ENCODE measurements at places on chromosomes 6 and 20.

GRCh38 chr6:41186031-41186562, 14.9 kb downstream of the TREML2 start:
- DNase-seq, result no peak

DNA sequence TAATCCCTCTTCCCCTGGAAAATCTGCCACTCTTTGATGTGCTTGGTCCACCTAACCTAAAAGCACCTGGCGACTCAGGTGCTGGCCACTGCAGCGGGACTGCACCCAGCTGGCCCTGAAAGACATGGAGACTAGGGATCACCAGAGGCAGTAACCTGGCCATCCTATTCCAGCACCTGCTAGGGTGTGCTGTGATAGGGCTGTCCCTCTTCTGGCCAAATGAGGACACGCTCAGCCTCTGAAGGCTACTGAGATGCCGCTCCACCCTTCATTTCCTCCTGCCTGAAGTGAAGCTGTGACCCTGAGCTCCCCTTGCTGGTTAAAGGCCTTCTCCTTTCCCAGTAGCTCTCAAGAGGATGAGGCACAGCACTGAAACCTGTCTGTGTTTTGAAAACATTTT, 24.4 kb downstream of the FOXC1 start:
- no peak for DNase-seq

DNA sequence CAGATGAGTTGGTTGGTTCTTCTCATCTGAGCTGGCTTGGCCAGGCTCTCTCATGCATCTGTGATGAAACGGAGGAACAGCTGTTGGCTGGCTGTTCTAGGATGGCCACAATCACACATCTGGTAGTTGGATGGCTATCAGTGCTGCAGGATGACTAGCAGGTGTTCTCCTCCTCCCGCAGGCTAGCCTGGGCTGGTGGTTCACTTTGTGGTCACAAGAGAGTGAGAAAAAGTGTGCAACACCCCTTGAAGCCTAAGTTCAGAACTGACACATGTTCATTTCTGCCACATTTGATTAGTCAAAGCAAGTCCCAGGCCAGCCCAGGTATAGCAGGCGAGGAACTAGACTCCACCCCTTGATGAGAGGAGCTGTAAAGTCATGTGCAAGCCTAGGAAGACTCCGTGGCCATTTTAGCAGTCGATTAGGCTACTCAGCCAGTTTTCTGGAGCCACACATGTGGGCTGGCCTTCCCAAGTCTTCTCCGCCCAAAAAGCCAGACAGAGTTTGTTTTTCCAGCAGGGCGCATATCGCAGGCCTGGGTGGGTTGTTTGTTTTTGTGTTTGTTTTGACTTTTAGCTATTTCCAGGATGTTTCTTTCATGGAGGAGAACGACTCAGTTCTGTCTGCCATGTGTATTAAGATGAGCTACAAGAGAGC, 120.8 kb downstream of the ISM1 start:
- DNase-seq, result no peak

- no peak for DNase-seq
Observed at GRCh38 chr20:23363257-23363649, 1.3 kb downstream of the GZF1 start.

GRCh38 chr20:41347523-41348429, 7.2 kb downstream of the LPIN3 start:
- no peak for DNase-seq

DNA sequence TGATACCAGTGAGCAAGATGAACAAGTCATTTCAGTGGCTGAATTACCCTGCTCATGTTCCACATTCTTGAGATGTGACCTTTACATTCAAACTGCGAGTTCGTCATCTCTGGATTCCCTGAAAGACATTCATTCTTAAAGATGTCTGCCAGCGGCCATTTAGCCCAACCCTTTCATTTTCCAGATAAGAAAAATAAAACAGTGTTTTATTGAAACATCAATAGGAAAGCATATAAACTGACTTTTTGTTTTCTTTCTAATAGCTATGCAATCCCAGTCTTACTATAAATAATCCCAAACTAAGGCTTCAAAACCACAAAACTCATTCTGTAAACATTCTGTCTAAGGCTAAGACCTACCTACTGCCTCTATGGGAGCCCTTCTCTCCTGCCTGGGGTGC, 134.0 kb downstream of the SAMD5 start:
- peak; percentile 67 for DNase-seq

DNA sequence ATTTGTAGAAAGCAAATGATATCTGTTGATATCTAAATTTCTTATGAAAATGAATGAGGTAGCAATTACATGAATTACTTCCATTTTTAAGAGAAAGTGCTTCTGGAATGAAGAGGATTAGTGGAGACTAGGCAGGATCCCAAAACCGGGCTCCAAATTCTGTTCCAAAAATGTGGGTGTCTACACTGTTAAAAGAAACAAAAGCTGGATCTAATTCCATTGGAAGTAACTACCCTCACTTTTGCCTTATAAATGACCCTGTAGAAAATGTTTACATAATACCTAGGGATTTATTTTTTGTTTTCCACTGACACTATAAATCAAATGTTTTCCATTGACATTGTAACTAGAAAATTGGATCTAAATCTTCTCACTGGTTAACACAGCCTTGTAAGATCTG, 454.9 kb upstream of the JARID2 start:
- DNase-seq, result no peak

DNA sequence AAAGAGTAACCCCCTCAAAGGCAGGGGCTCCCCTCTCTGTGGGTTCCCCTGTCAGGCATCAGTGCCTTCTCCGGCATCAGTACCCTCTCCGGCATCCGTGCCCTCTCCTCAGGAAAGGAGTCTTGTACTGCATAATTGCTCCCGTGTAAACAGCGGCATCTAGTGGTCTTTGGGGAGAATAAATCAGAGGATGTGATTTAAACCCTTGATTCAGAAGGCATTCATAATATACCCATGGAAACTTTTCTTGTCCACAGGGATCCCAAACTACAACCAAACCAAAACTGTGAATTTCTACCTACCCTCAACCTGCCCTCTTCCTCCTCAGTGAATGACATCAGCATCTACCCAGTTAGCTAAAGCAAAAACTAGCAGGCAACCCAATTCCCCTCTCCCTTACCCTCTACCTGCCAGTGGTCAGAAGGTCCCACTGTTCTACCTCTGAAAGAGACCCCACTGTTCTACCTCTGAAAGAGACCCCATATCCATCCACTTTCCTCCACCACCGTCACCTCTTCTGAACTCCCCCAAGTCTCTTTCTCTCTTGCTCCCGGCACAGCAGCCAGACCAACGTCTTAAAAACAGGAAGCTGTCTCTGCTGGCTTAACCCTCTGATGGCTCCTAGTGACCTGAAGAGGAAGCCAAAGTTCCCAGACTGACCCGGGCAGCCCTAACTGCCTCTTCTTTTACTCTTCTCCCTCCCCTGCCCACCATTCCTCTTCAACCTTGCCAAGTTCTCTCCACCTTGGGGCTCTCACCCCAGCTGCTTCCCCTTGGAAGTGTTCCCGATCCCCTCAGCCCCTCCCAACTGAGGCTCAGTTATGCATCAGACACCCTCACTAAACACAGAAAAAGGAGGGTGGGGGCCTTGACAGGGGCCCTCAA, 27.2 kb downstream of the UBE2V1 start:
- no peak for DNase-seq

DNA sequence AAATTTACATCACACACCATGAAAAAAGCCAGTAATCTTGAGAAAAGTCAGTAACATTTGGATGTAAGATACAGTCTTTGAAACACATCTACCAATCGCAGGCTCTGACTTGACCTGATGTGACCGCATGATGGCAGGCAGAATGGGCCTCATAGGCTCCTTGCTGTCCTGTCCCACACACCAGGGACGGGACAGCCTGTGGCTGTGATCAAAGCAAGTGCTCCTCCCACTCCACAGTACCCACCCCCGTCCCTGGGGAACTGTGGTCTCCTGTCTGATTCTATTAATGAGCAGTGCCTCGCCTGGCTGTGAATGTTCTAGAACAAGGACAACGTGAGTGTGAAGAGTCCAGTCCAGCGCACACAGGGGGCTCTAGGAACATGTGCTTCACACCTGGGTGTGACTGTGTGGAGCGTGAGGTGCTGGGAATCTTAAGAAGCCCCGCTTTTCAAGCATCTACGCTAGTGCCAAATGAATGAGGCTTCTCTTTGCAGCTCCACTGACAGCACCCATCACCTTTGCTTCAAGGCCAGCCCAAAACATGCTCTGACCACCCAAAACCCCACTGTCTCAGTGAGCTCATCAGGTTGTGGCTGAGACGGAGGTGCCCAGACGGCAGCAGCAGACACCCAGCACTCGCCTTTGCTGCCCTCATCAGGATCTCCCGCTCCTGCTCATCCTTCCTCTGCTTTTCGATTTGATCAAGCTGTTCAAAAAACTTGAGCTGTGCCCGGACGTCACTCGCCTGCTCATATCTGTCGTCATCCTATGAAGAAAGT, 67.1 kb downstream of the TAF4 start:
- DNase-seq, result no peak

DNA sequence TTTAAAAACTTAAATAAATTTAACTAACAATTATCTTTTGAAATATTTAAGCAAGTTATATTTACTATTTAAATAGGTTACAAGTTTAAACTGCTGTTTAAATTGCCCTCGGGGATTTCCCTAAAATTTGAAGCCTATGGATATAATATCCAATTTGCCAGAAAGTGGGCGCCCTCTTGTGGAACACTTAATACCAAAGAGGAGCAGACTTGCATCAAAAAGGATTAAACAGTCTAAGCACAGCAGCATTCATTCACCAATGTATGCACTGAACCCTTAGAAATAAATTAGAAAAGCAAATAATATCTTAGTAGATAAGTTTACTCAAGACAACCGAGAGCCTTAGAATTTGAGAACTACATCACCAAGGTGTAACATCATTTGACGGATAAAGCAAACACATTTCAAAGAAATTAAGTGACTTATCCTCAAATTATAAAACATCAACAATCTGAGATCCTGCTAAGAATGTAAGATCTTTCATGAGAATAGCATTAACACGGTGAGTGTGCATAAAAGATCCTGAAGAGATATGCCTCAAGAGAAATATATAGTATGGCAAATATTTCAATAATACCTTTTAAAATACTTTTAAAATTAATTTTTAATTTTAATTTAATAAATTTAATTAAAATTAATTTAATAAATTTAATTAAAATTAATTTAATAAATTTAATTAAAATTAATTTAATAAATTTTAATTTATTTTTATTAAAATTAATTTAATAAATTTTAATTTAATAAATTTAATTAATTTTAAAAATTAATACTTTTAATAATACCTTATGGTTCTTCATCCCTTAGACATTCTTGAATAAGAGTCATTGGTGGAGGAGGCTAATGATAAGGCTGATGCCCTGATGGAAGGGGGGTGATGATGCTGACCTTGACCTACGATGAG, 11.5 kb upstream of the MEP1A start:
- peak; percentile 20 for DNase-seq

- DNase-seq, result no peak
Observed at GRCh38 chr6:150253489-150253888, 110.6 kb downstream of the PPP1R14C start.

DNA sequence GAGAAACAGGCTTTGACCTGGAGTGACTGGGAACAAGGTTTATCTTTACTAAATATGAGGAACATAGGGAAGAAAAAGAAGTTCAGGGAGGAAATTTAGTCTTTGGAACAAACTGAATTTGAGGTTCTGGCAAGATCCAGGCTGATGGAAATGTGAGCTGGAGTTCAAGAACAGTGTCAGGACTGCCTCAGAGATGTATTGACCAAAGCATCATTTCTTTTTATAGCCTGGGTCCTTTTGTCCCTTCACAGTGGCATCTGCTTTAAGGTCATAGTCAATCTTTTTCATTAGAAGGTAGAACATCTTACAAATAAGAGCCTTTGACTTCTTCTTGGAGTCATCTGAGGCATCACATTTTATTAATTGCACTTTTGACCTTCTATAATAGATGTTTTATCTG, 326.5 kb upstream of the QKI start:
- no peak for DNase-seq

- no peak for DNase-seq
Observed at GRCh38 chr6:152351110-152351509, 286.1 kb downstream of the SYNE1 start.

DNA sequence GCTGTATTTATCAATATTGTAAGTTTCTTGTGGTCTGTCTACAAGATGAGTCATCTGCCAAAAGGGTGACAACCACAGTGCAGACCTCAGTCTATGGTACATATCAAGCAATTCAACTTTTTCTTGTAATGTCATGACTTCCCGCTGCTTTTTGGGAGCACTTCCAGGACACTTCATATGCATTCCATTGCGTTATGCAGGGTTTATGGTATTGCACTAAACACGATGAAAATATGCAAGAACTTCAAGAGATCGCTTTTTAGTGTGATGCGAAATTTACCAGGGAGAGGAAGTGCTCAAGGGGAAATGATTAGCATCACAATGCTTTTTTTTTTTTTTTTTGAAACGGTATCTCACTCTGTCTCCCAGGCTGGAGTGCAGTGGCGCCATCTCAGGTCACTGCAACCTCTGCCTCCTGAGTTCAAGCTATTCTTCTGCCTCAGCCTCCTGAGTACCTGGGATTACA, 166.5 kb downstream of the TFAP2A start:
- DNase-seq, result peak; percentile 59

DNA sequence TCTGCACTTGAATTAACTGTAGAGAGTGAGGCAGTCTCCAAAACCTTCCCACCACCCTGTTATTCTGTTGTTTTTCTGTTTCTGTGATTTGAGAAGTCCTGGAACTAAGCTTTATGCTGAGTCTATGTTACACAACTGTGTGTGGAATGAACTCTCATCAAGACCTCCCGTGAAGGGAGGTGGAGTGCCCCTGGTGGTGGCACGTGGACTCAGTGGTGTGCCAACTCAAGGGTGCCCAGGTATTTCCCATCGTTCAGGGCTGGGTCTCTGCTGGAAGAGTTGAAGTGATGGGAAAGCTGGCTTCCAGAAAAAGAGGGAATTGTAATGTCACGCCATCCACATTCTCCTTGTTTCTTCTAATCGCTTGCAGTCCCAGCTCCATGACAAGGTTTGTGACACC, 374.2 kb downstream of the SMOC2 start:
- DNase-seq, result no peak

DNA sequence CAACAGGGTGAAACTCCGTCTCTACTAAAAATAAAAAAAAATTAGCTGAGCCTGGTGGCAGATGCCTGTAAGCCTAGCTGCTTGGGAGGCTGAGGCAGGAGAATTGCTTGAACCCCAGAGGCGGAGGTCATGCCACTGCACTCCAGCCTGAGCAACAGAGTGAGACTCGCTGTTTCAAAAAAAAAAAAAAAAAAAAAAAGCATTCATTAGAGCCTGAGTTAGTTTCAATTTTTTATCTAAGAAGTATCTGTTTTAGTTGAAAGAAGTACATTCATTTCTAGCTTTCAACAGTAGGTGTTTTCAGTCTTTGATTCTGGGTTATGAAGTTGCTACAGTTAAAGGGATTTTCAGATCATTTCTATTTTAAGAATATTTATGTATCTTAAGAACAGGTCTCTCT, 42.2 kb downstream of the ZNF292 start:
- DNase-seq, result no peak
